Activated T-cell treated with anti-CD3 and anti-CD28 coated beads for 24 hours (primary cell): ENCODE measurements at places on chromosomes 4 and X.

- peak; percentile 23 for DNase-seq
Measured at GRCh38 chrX:110450050-110450449, 91.4 kb downstream of the RTL9 start.

DNA sequence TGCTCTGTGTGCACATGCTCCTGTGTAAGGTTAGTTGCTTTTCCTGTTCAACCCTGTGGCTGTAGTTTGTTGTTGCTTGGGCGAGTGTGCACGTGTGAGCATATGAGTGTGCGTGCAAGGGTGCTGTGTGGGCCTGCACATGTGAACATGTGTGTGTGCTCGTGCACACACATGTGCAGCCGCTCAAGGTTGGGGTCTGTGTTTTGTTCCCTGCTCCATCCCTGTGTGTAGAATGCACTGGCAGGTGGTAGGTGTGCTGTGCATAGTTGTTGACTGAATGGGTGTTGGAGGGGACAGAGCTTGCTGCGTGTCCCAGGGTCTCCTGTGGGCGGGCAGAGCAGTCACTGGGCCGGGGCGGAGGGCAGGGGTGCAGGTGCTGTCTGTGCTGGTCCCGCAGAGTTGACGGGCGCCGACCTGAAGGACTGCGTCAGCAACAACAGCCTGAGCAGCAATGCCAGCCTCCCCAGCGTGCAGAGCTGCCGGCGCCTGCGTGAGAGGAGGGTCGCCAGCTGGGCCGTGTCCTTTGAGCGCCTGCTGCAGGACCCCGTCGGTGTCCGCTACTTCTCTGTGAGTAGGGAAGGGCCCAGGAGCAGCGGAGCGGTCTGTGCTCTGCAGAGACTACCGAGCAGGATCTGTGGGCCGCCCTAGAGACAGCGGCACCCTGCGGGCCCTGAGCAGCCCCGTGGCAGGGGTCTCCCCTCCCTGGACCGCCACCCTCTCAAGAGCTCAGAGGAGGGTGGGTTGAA, 27.9 kb upstream of the HGFAC start:
- no peak for DNase-seq

DNA sequence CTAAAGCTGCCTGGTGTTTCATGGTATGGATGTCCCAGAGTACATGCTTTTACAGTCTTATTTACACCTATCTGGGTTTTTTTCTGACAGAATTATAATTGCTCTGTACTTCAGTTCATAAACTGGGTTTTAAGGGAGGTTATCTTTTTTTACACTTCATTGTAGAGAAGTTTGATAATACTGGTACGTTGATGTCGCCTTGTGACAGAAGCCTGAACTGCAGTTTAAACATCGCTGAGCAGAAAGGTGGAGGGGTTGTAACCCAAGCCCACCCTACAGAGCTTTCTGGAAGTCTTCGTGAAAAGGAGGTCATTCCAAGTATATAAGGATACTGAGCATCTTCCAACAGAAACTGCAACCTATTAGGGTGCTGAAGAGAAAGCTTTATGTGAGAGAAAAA, 46.4 kb downstream of the BEX1 start:
- no peak for DNase-seq

- no peak for DNase-seq
Measured at GRCh38 chrX:11386001-11386523, 92.8 kb downstream of the AMELX start.

DNA sequence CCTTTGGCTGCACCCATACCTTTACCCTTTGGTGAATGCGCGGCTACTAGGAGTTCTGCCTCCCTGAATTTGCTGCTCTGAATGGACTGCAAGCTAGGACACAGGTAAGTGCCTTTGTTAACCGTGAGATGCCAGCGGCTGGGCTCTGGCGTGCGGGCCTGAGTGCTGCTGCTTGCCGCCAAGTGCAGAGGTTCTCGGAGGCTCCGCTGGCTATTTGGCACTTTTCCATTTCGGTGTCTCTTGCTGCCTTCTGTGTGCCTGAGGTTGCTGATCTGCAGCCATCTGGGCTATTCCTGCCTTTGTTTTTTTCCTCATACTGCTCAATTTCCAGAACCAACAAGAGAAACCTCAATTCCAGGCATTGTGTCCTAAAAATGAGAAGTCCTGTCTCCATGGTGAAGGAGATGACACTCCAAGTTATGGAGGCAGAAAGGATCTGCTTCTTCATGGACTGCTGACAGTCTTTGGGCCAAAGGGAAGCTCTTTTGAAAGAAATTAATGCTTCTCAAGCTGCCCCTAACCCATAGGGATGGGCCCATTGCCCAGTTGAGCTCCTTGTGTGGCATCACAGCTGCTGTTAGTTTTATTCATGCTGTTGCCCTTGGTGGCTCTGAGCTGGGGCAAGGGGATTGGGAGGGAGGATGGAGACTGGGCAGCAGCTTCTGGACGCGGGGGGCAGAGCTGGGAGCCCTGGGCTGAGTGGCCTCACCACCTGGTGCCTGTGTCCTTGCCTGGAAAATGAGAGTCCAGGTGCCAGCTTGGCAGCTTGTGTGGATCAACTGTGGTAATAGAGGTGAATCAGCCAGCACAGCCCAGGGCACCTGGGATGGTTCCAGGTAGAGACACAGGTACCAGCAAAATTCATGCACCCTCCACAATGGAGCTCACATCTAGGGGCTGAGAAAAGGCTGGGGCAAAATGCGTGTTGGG, 3.8 kb upstream of the TBC1D14 start:
- no peak for DNase-seq

DNA sequence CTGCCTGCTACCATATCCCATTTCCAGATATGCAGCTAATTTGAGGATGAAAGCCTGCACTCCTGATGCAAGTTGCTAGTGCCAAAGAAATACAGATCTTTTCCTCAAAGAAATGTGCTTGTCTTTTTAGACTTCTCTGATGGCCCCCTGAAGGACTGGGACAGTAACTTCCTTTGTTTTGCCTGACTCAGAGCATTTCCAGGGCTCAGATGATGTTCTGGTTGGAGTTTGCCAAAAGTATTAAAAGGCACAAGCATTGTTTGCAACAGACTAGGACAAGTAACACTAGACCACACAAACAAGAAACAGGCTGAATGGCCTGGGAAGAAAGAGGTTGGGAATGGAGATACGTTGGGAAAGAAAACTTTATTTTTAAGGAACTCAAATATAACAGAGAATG, 175.2 kb downstream of the IL13RA2 start:
- DNase-seq = no peak

DNA sequence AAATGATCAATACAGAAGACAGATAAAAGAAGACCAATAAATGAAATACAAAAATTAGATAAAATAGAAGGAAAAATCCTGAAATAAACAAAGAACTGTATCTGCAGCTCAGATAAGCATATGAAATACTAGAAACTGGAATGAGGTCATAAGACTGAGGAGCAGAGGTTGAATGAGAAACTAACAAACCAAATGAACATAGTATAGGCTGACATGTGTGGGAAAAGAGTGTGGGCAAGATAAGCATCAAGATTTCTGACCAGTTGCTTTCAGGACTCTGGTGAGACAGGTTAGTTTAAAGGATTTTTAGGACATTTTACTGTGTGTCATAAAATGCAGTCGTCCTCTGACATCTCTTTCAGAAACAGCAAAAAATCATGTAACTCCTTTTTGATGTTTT, 2073.2 kb upstream of the TENM3 start:
- no peak for DNase-seq

DNA sequence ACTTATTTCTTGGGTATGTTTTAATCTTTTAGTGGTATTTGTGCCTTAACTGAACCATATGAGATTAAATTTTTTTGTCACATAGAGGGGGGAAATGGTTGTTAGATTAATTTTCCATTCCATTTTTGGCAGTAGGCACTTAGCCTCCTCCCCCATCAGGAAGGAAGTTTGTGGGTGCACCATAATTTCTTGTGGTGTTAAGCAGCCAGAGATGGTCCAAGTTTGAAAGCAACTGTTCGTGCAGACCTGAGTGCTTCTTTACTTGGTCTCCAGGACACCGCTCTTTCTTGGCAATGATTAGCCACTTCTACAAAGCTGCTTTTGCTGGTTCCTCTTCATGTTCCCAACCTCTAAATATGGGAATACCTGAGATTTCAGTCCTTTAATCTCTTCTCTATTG, 92.7 kb upstream of the RPL34 start:
- peak; percentile 14 for DNase-seq

- DNase-seq = no peak
Measured at GRCh38 chrX:19990151-19990555, 708 bp downstream of the BCLAF3 start.

DNA sequence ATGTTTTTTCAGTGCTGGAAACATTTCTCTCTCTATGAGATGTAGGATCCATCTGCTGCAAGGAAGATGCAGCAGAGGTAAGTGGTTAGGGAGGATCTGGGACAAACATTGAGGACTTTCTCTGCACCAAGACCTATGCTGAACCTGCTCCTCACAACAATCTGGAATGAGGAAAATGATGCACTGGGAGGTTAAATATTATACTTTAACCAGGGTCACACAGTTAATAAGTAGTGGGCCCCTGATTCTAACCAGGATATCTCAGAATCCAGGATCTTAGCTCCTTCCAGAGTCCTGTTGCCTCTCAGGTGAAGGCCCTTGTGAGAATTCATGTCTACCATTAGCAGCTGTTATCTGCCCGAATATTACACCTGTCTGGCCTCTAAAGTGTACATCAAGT, 7.0 kb downstream of the CXCL9 start:
- DNase-seq = no peak

- DNase-seq = no peak
Measured at GRCh38 chr4:51909236-51909703, 66.3 kb downstream of the DCUN1D4 start.

- no peak for DNase-seq
Measured at GRCh38 chrX:134513091-134513490, 53.1 kb downstream of the HPRT1 start.
